Activated naive CD4-positive, alpha-beta T cell treated with anti-CD3 and anti-CD28 coated beads, Interleukin-2, amount 50 U/mL, for 72 hours (primary cell): ENCODE measurements at places on chromosomes 5 and 9. TPM values are rescaled to one million over a fixed set of nuclear protein-coding genes. Genes with fewer than 3 reads are reported as not detected.

The NEUROG1 gene
- not detected for total RNA-seq

The CBY3 gene
- not detected for total RNA-seq

The PCDHGA4 gene
- not detected for total RNA-seq

The STKLD1 gene
- 1.1 TPM for total RNA-seq

The MYMK gene
- not detected for total RNA-seq

The MAMDC4 gene
- 17.7 TPM for total RNA-seq

The SMIM15 gene
- 66.8 TPM for total RNA-seq

DNA sequence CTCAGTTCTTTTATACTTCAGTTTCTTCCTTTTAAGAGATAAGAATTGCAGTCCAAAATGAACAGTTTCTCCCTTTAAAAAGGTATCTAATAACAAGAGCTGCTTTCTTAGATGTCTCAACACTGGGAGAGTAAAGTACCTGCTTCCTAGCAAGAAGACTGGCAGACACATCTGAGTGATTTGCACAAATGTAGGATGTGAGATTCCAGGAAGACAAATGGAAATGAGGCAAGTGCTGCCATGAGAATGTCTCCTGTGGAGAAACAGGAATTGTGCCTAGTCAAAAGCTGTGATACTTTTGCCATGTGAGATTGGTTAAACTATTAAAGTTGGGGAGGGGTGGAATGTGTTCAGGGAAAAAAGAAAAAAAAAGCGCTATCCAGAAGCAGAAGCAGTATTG is 159.1 kb downstream of the HTR1A start:
- no peak for DNase-seq

DNA sequence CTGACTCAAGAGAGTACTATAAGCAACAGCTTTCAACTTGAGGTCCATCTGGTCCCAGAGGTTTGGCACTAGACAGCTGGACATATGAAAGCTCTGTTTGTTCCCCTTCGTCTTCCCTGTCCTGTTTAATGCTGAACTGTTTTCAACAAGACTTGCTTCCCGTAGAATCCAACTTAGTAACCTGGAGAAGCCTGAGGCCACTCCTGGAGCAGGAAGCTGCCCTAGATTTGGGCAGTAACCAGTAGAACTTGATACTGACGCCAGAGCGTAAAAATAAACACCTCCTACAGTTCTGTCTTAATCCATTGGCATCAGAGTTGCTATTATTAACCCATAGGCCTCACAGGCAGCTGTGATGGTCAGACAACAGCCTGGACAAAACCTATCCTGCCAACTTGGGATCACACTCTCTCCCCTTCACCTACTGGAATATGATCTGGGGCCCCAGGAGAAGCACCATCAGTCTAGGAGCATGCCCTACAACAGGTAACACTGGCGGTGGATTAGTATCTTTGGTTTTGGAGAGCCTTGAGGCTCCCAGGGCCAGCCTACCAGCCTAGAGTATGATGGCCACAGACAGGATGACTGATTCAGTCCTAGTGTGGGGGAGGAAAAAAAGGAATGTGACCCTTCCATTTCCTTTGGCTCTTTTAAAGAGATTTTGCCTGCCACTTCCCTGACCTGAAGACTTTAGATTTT is 29.2 kb downstream of the RUSC2 start:
- no peak for DNase-seq

DNA sequence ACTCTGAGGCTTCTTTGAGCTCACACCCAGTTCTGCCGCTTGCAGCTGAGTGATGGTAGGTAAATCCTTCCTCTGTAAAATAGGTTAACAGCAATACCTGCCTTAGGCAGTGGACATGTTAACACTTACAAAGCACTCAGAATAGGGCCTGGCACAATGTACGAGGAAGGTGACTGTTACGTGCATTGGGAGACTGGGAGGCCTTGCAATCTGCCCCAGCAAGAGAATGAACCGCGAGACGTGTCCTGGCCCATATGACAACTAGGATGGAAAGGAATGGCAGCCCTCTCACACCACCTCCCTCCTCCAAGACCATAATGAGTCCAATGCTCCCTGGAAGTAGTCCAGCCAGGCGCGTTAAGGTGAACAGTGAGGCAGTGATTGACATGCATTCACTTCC is 23.1 kb upstream of the AKNA start:
- DNase-seq: no peak

DNA sequence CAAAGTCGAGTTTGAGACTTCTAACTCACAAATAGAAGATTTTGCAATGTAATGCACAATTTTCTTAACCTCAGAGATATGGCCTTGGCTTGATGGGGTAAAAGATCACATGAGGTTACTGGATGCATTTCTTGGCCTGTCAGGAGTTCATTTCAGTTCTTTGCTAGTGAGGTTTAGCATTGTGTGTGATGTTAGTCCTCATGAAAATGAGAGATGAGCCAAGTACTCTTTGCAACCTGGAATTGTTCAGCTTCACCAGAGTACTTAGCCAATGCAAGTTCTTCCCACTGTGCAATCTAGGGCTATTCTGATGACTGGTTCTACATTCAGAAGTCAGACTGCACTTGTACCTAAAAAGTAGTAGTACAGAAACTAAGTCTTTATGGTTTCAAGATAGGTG is 24.9 kb downstream of the GNAQ start:
- DNase-seq: no peak

GRCh38 chr5:2262620-2263019 is 379.9 kb upstream of the IRX4 start:
- DNase-seq: no peak

GRCh38 chr5:178530526-178530925 is 59.7 kb downstream of the COL23A1 start:
- DNase-seq: no peak

DNA sequence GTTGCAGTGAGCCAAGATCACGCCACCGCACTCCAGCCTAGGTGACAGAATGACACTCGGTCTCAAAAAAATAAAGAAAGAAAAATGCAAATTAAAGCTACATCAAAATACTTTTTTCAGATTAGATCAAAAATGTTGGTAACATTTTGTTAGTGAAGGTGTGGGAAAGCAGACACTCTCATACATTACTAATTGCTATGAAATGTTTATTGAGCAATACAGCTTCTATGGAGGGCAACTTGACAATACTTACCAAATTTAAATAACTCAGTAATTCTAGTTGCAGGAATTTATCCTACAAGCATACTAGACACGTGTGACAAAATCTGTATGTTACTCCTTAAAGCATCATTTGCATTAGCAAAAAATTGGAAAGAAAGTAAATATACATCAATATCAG is 4.1 kb downstream of the TRIM23 start:
- DNase-seq: no peak

GRCh38 chr5:14180437-14180836 is 37.3 kb downstream of the TRIO start:
- no peak for DNase-seq

DNA sequence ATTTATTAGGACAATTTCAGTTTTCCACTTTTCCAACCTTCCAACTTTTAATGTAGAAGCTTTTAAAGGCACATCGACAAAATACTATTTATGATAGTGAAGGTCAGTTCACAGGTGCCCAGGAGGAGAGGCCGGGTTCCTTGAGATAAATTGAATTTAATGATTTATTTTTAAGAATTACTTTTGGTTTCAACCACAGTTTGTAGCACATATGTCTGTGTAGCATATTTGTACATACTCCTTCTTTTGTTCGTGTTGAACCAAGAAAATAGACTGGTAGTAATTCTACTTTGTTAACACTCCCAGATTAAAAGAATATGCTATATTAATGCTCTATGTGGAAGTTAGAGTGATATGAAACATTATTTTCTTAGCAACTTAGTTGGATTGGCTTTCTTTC is 46.7 kb downstream of the NTRK2 start:
- DNase-seq: no peak

GRCh38 chr5:52771343-52772039 is 16.2 kb upstream of the ITGA1 start:
- peak; percentile 15 for DNase-seq

DNA sequence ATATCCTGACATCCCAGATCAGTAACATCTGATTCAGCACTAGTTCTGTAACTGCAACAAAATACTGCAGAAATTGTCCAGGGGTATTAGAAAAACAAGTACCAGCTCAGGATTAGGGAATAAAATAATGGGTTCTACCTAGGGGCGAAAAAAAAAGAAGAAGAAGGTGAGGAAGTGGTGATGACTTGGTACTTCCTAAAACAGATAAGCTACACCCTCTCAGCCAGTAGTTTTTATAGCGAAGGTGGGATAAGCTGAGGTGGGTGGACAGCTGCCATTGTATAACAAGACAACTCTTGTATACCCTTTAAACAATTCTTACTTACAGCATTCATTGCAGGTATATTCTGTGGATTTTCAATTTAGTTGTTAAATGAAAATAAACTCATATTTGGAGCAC is 19.1 kb downstream of the RAPGEF6 start:
- DNase-seq: no peak

DNA sequence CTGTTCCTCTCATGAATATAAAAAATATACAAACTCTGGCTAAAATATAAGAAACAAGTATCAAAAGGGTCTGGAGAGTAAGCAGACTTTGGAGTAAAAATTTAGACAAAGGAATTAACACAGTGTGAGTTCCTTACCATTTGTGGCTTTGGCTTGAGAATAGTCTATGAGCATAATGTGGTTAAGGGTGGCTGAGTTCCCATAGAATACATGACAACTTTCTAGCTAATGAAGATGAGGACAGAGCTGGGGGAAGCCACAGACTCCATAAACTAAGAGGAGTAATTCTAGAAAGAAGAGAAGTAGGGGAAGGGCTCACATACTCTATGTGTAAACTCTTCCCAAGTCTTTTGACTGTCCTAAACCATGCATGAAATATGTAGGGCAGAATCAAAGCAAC is 79.4 kb downstream of the CAAP1 start:
- no peak for DNase-seq

- no peak for DNase-seq
Observed at GRCh38 chr9:19689328-19690101, 99.3 kb downstream of the SLC24A2 start.

DNA sequence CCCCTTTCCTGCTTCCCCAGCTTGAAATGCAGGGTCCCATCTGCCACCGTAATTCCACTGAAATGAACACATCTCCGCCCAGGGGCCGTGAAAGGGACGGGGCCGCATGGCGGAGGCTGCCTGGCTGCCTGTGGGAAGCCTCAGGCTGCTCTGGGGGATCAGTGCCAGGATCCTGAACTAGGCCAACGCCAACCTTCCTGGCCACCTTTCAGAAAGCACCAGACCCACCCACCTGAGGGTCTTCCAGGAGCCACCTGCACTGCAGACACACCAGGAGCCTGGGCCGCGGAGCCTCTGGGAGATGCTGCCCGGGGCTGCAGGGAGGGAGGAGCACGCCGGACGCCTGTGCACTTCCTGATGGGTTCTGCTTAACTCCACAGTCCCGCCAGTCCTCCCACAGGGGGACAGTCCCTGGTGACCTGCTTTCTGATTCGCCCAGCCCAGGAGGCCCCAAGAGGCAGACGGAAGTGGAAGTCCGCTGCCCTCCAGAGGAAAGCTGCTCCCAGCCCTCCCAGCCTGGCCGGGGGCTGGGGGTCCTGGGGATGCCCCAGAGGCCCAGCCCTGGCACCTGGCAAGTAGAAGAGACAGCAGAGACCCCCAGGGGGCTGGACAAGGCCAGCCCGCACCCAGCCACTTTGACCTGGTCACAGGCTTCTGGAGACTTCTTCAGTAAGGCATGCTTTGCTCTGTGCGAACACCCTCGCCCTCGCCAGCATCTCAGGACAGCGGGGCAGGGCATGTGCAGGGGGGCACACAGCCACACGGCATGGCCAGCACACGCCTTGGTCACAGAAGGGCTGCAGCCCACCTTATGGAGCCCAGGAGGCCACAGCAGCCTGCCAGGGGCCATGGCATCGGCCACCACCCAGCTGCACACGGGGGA is at the start of gene CARD9:
Gene CARD9 (minus strand): TSS at position 370 of the 883 bp plus-strand sequence. CDS start 1,591 bp downstream, outside the sequence.
- DNase-seq: no peak

DNA sequence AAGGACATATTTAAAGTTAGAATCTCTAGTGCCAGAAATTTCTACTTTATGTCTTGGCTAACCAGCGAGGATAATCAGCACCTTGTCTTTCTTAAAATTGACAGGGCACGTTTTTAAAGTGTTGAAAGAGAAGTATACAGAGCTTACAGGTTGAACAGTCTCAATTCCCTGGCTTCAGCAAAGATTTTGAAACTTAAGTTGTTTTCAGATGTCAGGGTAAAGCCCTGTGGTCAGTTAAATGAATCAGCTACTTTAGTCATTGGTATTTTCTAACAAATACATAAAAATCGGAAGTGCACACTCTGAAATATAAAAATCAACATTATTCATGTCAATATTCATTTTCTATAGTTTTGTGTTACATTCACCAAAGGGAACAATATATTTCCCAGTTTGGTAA is 29.1 kb downstream of the SNCAIP start:
- no peak for DNase-seq
